HEK293T (cell line): ENCODE measurements at places on chromosomes 12 and 14.

- DNase-seq, result no peak
Measured at GRCh38 chr14:96592591-96593386, 90.6 kb downstream of the PAPOLA start.

DNA sequence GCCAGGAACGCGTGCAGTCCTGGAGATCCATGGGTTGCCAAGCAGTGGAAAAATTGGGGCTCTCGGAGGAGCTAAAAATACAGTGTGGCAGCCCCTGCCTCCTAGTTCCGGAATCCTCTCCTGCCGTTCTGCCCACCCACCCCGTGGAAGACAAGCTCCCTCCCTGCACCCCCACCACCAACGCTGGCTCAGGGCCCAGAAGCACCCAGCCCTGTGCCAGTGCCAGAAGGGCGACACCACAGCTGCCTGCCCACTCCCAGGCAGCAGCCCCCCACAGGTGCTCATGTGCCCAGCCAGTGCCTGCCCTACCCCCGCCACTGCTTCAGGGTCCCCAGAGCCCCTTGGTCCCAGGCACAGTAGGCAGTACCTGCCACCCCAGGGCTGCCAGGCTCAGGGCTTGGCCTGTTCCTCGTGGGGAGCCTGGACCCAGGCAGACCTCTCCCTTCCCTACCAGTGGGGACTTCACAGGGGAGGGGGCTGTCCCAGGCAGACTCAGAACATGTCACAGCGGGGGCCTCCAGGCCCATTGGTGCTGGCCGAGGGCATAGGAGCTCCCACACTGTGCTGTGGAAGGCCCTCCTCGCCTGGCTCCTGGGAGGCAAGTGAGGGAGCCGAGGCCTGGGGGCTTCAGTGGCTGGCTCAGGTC lies 7.4 kb downstream of the INF2 start:
- DNase-seq, result no peak

- no peak for DNase-seq
Measured at GRCh38 chr14:84643446-84643845, 886.5 kb upstream of the FLRT2 start.

DNA sequence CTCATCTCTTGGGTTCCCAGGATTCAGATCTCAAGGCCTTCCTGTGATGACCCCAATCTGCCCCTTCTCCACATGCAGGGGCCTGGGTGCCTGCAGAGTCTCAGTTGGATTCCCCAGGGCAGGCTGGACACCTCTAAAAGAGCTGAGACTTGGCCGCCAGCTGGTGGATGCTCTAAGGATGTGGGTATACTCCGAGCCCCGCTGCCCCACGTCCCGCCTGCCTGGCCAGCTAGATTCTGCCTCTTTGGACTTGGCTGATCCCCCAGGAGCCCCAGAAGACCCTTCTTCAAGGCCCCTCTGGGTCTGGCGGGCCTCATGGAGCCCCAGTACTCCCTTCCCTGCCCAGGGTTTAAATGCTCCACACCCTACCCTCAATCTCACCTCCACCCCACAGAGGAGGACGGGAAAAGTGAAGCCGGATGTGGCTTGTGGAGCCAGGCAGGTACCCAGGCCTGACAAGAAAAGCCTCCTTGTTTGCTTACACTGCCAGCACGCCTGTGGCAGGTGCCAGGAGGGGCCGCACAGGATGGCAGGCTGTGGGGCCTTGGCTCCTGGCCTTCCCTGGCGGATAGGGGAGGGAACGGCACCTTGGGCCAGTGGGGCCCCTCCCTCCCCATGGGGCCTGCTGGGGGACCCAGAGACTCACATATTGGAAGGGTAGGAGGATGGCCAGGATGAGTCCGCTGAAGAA lies 15.1 kb downstream of the FAIM2 start:
- DNase-seq, result no peak

DNA sequence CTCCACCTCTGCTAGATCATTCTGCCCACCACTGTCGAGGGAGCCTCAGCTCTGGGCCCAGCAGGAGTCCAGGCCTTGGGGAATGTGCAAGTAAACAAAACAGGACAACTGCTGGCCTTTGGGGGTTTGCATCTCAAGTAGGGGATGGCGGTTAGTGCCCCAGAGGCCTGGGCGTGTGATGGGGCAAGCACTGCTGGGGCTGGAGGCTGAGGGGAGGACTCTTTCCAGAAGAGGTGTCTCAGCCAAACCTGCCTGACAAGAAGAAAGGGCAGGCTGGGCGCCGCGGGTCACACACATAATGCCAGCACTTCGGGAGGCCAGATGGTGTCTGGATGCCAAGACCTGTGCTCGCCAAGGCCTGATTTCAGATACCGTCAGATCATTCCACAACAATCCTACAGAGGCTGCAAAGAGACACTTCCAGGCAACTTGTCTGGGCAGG lies 8.6 kb upstream of the ALDH2 start:
- no peak for DNase-seq

DNA sequence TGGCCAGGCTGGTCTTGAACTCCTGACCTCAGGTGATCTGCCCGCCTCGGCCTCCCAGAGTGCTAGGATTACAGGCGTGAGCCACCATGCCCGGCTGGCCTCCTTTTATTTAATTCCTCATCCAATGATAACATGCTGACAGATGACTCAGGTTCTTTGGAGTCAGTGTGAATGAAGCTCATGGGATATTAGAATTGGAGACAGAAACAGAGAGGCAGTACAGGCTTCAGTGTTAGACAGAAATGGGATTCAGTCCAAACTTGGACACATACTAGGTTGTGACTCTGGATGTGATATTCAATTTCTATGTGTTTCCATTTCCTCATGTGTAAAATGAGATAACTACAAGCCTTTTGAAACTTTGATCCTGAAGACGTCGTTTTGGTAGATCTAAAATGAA lies 47.3 kb downstream of the PDE3A start:
- DNase-seq, result no peak

GRCh38 chr14:20469890-20470602 lies 840 bp downstream of the PNP start:
- DNase-seq, result peak; percentile 31

DNA sequence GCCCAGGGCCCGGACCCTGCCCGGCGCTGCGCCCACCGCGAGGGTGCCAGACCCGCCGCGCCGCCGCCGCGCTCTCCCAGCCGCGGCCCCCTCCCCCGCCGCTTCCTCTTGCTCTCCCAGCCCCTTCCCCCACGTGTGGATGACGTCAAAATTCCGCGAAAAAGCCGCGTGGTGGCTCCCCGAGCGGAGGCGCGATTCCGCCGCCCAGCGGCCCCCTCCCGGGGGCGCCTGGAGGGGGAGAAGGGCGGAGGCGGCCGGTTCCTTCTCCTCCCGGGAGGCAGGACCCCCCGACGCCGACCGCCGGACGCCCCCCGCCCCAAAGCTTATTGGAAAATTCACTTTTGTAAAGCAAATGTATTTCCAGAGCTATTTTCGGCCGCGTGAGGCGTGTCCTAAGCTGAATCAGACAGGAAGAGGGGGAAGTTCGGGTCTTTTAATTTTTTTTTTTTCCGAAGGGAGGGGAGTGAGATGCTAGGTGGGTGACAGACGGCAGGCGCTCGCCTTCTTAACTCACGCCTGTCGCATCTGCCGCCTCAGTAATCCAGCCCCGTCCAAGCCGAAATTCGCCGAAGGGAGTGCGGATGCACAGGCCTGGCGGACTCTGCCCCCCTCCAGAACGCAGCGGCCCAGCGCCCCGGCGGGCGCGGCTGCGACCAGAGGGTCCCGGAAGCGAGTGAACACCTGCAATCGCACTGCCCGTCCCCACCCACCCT lies 4.1 kb upstream of the CCND2 start:
- peak; percentile 56 for DNase-seq

DNA sequence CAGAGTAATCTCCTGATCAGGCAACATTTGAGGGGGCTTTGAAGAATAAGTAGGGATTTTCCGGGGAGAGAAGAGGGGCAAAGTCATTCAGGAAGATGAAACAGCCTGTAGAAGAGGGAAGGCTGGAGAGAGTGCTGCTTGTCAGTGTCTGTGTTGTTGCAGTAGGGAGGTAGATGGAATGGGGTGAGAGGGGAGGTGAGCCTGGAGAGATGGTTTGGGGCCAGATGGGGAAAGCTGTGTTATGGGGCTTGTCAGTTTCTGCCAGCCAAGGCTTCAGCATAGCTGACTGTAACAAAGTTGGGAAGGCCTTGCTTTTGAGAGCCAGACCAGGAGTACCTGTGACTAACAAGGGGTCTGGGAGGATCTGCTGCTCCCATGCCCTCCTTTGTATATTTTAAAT lies 18.0 kb downstream of the BICD1 start:
- DNase-seq, result no peak

DNA sequence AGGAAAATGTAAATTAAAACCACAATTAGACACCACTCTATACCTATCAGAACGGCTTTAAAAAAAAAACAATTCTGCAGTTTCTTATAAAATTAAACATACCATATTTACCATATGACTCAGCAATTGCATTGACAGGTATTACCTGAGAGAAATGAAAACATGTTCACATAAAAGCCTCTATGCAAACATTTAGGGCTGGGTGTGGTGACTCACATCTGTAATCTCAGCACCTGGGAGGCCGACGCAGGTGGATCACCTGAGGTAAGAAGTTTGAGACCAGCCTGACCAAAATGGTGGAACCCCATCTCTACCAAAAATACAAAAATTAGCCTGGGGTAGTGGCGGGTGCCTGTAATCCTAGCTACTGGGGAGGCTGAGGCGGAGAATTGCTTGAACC lies 41.1 kb downstream of the SPTB start:
- no peak for DNase-seq
